Stimulated activated CD4-positive, alpha-beta T cell treated with anti-CD3 and anti-CD28 coated beads, Interleukin-4, amount 100 ng/mL, for 4 hours (primary cell): ENCODE measurements at places on chromosomes 5 and 9.

GRCh38 chr9:93699650-93700049 lies 123.3 kb downstream of the PHF2 start:
- DNase-seq, result no peak

DNA sequence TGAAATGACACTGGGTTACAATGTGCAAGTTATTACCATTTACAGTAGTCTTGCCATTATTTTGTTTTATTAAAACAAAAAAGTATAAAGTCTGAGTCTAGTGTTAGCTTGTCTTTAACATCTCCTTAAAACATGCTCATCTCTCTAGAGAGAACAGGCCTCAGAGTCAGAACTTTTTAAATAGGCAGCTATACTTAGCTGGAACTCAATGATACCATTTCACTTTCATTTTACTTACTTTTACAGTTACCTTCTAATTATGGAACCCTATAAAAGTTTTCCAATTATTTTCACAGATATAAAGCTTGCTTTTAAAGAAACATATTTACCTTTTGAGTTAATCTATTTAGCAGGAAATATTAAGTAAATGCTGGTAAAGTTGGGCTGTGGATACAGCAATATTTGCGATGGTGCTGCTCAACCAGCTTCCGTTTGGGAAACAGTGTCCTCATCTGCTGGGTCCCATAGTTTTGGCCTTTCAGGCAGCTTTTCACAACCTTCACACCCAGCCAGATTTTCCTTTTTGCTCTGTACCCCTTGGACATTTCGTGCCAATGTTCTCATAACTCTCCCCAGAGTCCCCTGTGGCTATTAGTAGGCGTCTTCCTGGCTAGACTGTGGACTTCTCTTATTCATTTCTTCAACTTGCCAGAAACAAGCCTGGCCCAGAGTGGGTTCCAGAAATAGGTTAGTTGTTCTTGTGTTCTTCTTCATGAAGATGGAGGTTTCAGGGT lies 36.3 kb upstream of the UBTD2 start:
- no peak for DNase-seq

DNA sequence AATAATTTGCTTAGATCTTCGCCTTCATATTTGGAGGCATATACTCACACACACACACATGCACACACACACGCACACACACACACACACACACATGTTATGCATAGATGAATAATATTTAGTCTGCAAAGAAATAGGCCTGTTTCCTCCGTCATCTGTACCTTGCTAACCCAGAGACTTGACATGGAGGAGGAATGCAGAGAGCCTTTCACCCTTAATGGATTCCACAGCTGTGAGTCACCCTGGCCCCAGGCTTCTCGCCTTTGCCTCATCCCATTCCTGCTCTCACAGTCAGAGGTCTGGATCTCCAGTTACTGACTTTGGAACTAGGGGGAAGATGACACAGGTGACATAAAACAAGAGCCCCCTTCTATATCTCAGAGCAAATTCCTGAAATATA lies 29.7 kb downstream of the ZNF462 start:
- DNase-seq, result no peak

GRCh38 chr5:167908606-167909005 lies 382.8 kb upstream of the WWC1 start:
- DNase-seq, result no peak

GRCh38 chr9:106697750-106698502 lies 165.0 kb upstream of the ZNF462 start:
- DNase-seq, result no peak

GRCh38 chr9:135138078-135138855 lies 50.8 kb downstream of the OLFM1 start:
- no peak for DNase-seq

GRCh38 chr5:10017786-10018185 lies 231.9 kb downstream of the ATPSCKMT start:
- DNase-seq, result no peak

DNA sequence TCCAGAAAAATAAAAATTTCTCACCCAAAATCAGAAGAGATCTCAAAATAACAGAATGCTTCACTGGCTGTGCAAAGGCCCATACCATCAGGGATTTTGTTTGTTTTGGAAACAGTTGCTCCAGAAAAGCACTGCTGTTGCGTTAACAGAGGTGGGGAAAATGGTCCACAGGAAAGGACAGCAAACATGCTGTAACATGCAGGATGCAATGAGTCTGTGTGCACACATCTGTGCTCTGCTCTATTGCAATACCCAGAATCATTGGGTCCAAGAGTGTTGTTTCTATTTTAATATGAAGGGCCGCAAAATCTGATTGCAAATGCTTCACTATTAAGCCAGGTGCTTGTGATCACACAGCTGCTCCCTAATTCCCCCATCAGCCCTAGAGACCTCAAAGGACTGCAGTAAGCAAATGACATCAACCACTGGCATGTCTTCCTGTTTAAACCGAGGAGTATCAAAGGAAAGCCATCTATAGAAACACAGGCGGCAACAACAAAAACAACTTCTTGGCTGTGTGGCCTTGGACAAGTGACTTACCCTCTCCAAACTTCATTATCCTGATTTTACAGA lies 141.0 kb downstream of the DCP2 start:
- DNase-seq, result no peak

GRCh38 chr5:14518638-14519037 lies 63.0 kb upstream of the OTULINL start:
- DNase-seq, result no peak

DNA sequence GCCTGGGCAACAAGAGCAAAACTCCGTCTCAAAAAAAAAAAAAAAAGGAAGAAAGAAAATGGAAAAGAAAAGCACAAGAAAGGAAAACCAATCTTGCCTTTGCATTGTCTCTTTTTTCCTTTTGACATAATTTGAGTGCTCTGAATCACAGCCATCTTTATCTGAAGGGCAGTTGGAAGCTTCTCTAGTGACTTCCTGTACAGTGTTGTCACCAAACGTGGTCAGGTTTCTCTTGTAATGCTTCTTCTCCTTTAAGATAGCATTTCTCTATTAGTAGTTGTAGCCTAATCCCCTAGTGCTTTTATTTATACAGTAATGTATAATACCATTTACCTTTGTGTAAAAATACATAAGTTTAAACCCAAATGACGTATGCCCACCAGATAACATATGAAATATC lies 18.1 kb downstream of the PRKACG start:
- no peak for DNase-seq

- DNase-seq, result no peak
Measured at GRCh38 chr9:6902423-6902822, 144.7 kb downstream of the KDM4C start.

GRCh38 chr9:18568973-18569372 lies 95.0 kb downstream of the ADAMTSL1 start:
- no peak for DNase-seq

DNA sequence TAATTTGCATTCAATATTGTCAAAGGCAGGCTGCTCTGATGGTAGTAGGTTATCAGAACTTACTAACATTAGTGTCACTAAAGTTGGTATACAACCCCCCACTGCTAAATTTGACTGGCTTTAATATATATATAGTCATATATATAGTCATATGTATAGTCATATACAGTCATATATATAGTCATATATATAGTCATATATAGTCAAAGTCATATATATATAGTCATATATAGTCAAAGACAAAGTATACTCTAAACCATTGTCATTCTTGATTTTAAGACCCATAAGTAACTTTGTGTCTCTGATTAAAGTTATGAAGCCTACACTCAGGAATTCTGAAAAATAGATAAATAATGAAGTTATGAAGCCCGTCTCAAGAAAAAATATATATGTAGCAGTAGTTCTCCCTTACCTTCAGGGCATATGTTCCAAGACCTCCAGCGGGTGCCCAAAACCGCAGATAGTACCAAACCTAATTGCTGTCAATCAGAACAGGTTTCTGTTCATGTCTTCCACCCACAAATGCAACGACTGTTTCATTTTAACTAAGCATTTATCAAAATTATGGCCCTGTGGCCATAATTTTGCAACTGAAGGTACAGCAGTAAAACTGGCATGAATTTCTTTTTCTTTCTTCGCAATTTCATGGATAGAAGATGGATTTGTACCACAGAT lies 40.1 kb downstream of the TRPM6 start:
- no peak for DNase-seq

DNA sequence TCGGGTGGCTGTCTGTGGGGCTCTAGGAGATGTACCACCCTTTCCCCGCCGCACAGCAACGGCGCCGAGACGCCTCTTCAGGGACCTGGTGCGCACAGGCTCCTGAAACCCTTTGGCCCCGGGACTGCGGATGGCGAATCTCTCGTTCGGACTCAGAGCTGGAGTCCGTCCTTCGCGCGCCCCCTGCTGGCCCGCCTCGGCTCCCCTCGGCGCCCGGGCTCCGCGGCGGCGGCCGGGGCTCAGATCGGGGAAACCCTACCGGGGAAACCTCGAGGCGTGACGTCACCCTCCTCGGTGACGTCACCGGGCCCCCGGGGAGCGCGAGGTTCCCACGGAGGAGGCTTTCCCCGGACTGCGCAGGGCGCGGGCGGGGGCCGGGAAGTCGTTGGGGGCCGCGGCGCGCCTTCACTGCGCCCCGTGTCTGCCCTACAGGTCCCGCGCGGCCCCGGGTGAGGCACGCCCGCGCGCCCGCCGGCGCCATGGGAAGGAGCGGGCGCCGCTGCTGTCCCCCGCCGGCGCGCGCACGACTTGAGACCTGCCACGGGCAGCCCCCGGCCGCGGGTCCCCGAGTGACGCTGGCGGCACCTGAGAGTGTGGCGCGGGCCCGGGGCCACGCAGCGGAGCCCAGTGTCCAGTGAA lies 7.9 kb downstream of the PRR7 start:
- peak; percentile 96 for DNase-seq

GRCh38 chr5:96327722-96328121 lies 105.3 kb downstream of the PCSK1 start:
- no peak for DNase-seq
